ENCODE measurements at places on chromosomes 7 and 10.

GRCh38 chr10:59891349-59891748 lies 15.0 kb downstream of the CCDC6 start:
- DNase-seq, result no peak

DNA sequence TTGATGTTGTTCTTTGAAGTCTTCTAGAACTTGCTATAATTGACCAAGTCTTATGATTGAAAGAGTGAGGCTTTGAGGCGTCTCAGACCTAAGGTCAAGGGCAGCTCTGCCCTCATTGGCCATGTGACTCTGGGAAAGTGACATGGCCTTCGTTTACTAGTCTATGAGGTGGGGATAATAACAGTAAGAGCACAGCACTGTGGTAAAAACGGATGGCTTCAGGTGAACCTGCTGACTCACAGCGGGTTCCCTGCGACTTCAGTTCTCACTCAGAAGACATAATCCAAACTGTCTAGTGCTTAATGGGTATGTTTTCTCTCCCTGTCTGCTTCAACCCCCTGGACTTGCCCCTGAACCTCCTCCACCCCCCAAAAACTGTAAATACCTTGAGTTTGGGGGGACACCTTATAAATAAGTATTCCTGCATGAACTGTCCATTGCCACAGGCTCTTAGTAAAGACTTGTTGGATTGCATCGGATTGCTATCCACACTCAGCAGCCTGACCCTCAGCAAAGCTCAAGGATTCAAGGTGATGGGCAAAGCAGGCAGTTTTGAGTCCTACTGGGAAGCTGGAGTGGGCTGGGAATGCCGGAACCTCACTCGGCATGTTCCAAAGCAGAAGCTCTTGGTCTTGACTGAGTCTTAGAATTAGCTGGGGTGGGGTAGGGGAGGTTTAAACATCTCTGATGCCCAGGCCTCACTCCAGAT lies 304.6 kb downstream of the KLF6 start:
- DNase-seq, result no peak

- DNase-seq, result no peak
Measured at GRCh38 chr7:31066516-31067130, 14.5 kb downstream of the ADCYAP1R1 start.

- no peak for DNase-seq
Measured at GRCh38 chr7:140671966-140672365, 779 bp upstream of the ADCK2 start.

GRCh38 chr7:506921-507622 lies 12.6 kb downstream of the PDGFA start:
- DNase-seq, result no peak

DNA sequence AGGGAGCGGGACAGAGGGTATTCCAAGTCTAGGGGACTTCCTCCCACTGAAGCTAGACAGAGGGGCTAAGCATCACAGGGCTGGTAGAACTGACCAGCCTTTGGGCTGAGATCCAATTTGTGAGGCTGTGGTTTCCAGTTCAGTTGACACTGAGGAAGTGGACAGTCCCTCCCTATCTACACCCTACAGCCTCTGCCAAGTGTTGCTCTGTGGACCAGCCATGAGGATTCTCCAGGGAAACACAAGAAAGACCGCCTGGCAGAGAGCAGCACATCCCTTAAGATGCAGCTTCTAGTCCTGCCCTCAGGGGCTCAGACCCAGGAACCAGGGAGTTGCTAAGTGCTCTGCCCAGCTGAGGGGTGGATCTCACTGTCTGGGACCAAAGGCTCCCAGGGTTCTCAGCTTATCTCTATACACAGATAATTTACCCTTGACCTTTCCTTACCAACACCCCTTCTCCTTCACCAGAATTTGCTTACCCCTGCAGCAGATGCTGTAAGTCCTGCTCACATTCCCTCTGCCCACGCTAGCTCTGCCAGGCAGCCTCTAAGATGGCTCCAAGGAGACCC lies 252.0 kb downstream of the SKIDA1 start:
- DNase-seq, result no peak

DNA sequence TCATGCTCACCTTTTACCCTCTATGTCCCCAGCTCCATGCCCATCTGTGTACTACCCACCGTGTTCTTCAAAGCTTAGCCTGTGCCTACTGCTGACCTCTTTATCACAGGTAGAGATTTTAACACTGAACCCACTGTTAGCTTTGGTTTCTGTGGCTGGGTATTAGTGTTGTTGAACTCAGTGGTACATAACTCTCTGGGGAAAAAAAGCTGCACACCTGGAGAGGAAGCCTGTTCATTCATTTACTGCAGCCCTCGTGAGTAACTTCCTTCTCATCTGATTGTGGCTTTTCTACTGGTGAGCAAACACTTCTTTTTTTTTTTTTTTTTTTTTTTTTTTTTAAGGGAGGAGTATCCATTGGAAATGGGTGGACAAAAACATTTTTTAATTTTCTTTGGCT lies 326.3 kb downstream of the CCSER2 start:
- DNase-seq, result no peak

Data from activated T-helper 9 cell treated with anti-CD3 and anti-CD28 coated beads, Interleukin-2, amount 50 U/mL, for 16 hours (primary cell).